ENCODE measurements at places on chromosomes 12 and 14.

DNA sequence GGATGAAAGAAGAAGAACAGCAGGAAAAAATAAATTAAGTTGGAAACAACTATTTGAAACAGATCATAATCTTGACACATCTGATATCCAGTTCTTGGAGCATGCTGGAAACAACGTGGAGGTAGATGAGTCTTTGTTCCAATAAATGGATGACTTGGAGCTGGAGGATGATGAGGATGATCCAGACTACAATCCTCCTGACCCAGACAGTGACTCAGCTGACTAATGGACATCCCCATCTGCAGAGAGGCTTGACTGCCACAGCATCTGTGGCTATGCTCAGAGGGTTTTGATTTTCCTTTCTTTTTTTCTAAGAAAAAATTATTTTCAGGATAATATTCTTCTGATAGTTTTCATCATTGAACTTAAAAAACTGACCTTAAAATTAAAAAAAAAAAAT lies 6.2 kb upstream of the ZDHHC17 start:
- no peak for DNase-seq

GRCh38 chr12:104050436-104050835 lies 449 bp upstream of the GLT8D2 start:
- peak; percentile 36 for DNase-seq

- peak; percentile 97 for DNase-seq
These were observed 762 bp downstream of the C12orf57 start for GRCh38 chr12:6944381-6945186.

GRCh38 chr14:54806616-54807015 lies 96.0 kb downstream of the GCH1 start:
- no peak for DNase-seq

GRCh38 chr12:29960122-29960521 lies 176.4 kb upstream of the TMTC1 start:
- no peak for DNase-seq

DNA sequence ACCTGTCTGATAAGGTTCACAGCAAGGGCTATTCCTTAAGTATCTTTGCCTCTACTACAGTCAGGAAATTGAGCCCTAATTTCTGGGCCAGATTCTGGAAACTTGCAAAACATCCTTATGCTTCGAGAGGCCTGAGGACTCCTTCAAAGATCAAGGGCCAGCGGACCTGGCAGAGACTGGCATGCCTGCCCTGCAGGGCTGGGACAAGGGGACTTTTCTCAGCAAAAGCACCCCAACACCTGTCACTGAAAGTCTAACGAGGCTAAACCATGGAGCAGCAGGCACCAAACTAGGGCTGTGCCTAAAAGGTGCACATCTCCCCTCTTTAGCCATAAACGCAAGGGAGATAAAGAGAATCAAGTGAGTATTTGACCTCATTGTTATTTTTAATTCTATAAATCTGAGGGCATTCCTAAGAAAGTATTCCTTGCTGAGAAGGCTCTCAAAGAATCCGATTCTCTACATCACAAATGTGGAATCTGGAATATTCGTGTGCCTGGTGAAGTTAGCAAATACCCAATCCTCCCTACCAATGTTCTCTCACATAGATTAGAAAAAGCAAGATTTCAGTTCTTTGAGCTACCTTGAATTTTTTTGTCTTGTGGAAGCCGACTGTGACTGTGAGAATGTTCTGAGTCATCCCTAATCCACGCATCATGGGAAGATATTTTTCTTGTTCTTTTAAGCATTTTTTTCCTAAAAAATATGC lies 328.2 kb upstream of the NOVA1 start:
- DNase-seq: no peak

DNA sequence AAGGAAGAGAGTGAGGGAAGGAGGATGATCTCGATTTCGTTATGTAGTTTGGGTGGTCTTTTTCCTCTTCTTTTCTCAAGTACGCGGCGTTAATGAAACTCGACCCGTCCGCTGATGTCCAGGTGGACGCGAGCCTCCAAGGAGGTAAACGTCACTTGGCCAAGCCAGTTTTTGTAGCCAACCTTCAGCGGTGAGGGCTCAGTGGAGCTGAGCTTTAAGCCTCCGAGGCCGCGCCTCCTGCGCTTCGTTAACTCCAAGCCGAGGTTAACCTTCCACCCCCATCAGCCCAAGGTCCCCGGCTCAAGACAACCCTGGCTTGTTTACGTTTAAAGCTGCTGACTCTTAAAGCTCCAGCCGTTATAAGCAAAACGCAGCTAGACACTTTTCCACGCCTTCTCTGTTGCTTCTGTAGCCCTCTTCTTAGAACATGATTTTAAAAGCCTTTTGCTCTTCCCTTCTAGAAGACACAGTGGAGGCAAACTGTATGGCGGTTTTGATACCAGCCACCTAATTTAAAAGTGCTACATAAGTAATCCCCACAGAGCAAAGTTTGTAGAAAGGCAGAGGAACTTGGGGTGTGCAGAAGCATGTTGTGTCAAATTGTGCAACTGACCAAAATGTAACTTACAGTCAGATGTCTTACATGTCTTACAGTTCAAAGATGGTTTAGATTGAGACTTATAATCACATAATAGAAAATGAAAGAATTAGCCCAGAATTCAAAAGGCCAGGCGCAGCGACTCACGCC lies 923 bp upstream of the ITPR2 start:
- peak; percentile 37 for DNase-seq

DNA sequence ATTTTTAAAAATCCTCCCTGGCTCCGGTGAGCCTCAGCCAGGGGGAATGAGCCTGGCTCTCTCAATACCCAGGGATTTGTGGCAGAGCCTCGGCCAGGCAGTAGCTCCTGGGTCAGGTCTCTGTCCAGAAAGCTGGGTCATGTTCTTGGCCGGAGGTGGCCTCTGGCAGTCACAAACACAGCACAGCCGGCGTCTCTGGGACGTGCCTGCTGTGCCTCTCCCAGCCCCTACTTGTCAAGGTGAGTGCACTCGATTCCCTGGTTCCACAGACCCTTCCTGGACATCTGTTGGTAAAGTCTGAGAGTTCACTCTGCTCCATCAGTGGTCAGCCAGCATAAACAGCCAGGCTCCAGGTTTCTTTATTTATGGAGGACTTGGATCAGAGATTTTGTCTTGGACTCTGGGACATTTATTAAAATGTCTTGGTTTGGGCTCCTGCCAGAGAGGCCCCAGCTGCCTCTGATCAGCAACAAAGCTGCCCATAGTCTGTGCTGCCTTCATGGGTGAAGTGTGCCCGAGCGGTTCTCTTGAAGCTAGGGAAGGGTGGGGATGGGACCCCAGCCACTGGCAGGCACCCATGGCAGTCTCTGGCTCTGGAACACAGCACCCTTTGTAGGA lies 56.7 kb downstream of the DGLUCY start:
- DNase-seq: peak; percentile 47

DNA sequence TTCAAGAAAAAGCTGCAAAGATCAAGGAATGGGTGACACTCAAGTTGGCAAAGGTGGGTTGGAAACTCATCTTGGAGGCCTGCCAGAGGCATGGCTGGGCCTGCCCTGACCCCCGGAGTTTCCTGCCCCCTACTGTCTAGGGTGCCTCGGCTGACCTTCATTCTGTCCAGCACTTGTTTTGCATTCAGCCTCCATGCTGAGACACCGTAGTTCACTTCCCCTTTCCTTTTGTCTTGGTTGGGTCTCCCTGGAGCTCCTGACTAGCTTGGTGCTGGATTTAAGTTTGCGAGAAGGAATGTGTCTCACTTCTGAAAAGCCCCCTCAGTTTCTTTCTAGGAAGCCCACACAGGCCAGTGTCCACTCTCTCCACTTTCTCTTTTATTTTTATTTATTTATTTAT lies 26.5 kb downstream of the PLEKHH1 start:
- DNase-seq: no peak

GRCh38 chr12:89162589-89163261 lies 189.6 kb downstream of the DUSP6 start:
- DNase-seq: peak; percentile 45

DNA sequence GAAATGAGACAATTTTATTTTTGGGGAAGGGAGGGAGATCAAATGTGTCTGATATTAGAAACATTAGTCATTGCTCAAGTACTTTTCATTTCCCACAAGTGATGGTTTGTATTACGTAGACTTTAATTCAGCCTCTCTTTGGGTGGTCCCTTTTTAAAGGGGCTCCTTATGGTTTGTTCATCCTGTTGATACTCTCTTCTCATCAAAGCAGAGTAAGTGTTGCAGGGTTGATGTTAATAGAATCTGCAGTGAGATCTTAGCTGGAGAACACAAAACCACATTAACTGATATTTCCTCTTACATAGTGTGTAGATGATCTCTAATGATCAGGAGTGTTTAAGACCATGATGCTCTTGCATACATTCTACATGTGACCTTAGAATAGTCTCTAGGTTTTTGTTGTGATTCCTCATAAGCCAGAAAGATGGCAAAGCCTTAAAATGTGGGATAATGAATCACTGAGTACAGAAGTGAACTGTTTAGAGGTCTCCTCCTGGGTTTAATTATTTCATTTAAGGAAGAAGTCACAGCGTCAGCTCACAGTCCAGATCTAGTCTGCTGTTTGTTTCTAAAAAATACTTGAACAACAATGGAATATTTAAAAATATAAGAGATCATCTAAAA lies 87.4 kb upstream of the PTPRR start:
- no peak for DNase-seq

DNA sequence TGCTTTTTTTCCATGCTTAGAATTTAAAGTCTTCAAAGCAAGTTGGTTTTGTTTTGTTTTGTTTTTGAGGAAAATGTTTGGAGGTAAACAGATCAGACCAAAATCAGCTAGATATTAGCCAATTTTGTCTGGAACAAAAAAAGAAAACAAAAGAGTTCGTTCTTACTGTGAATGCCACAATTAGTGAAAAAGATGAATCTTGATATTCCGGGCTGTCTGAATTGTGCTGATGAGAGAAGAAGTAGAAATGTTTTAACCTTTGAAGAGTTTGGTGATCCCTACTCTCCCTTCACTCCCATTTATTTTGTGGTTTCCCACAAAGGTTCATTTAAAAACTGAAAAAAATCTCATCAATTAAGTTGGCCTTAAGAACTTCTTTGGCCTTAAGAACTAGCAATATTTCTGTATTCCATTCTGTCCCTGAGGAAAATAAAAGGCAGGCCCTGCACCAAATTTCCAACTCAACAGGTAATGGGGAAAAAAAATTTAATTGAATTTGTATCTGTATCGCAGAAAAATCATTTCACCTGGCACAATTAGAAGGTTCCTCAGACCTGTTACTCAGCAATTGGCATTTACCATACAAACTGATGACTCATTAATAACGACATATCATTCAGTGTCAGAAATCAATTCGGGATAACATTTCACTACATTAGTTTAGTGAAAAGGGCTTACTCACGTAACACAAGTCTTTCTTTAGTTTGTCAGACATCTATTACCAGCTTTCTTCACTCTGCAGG lies 562 bp upstream of the GLIPR1L2 start:
- no peak for DNase-seq

DNA sequence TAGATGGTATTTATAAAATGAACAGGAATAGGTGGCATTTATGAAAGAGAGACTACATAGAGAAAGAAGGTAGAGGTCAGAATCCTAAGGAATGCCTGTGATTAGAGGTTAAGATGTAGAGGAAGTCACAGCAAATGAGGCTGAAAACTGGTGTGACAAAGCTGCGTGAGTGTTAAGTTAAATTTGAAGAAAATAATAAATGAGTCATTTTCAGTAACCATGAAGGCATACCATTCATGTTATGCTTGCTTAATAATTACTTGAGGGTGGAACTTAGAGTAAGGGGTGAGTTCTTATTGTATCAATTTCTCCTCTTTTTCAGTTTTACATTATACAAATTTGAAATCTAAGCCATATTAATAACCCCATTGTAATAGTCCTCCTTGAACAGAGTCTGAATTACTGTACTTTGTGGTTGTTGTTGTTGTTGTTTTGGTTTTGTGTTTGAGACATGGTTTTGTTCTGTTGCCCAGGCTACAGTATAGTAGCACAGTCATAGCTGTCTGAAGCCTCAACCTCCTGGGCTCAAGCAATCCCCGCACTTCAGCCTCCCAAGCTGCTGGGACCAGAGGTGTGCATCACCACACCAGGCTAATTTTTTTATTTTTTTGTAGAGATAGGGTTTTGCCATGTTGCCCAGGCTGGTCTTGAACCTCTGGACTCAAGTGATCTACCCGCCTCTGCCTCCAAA lies 761.5 kb downstream of the GALC start:
- no peak for DNase-seq
